HS-27A (cell line): ENCODE measurements at places on chromosomes 12 and 14.

GRCh38 chr12:109253913-109254544 is 55.1 kb downstream of the FOXN4 start:
- no peak for DNase-seq

DNA sequence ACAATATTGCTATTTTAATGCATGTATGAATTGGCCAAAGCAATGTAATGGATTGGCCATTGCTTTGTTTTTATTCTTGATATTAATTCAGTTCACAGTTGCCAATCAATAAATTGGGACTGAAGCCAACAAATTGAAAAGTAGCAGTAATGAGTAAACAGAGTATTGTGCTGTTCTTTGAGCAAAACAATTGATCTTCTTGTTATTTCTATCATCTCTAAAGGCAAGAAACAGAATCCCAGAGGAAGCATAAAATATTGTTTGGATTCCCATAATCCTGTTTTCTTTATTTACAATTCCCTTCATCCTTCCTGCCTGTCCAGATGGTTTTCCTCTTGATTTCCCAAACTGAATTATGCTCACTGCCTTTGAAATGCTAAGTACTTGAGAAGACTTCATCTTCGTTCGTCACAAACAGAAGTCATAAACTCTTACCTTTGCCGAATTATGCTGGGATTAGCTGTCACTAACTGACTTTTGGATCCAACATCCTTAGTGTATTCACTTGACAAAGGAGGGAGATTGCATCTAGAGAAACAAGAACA is 85.9 kb downstream of the ST8SIA1 start:
- DNase-seq = no peak

GRCh38 chr12:132543298-132544079 is 53.5 kb downstream of the FBRSL1 start:
- DNase-seq = no peak

GRCh38 chr14:105700622-105701288 is 174.4 kb downstream of the TMEM121 start:
- no peak for DNase-seq

DNA sequence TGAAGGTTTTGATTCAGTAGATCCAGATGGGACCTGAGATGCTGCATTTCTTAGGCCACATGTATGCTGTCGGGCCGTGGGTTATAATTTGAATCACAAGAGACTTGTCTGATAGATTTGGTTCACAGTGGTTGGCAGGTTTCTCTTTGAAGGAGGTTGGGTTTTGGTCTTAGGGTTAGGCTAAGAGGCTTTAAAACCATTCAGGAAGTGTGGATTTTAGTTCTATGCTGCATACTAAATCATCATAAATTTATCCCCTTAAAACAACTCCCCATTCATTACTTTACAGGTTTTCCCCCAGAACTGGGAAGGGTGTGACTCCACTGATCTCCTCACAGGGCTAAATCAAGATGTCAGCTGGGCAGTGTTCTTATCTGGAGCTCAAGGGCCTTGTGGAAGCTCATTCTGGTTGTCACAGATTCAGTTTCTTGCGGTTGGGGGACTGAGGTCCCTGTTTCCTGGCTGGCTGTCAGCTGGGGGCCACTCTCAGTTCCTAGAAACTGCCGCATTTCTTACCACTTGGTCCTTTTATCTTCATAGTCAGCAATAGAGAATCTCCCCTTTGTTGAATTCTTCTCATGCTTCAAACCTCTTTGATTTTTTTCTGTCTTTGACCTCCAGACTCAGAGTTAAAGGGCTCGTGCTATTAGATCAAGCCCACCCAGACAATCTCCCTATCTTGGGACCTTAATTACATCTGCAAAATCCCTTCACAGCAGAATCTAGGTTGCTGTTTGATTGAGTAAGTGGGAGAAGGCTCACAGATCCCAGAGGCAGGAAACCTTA is 20.6 kb upstream of the PCNX1 start:
- no peak for DNase-seq

- peak; percentile 60 for DNase-seq
Measured at GRCh38 chr14:60090864-60091519, 731 bp upstream of the PCNX4 start.

GRCh38 chr12:131239384-131240094 is 285.8 kb downstream of the ADGRD1 start:
- no peak for DNase-seq
